ENCODE measurements at places on chromosomes 7 and 10. TPM values are rescaled to one million over a fixed set of nuclear protein-coding genes. Genes with fewer than 3 reads are reported as not detected.

- no peak overlapping the region for H3K4me3 ChIP-seq
- no peaks in the 10 kb centered on the region for H3K27me3 ChIP-seq
- H3K36me3 ChIP-seq, result peaks cover 9% of the 10 kb centered on the region
- H3K27ac ChIP-seq, result peak overlapping the region; percentile 65
Measured at GRCh38 chr7:134028853-134029252, 98.3 kb upstream of the LRGUK start.

DNA sequence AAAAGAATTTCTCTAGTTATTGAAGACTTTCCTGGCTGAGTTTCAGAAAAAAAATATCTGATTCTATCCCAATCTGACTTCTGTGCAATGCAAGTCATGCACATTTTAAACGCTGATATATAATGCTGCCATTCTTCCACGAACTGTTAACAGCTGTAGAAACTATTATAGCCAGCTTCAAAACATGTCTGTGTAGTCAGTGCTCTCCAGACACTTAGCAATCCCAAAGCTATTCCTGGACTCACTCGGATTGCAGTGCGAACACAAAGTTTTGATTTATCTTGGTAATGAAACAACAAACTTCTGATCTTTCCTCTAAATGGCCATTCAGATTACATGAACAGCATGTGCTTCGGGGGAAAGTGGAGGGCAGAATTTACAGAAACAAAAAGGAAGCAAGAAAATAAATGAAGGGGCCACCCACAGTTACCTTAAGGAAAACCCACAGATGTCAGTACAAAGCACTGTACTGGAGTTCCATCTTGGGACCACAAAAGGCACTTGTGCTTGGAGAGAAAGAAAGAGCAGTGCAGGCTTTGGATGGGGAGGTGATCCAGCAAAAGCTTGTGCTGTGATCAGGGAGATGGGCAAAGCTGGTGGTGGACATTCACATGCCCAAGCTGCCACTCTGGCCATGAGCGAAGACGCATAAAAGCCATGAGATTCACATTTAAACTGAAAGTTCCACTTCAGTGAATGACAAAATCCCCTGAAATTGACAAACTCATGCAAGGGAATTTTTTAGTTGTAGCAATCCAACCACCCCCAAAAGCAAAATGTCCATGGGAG, 32.1 kb upstream of the ADO start:
- H3K4me1 ChIP-seq, result peaks cover 30% of the 10 kb centered on the region
- no peak overlapping the region for H3K27ac ChIP-seq
- no peaks in the 10 kb centered on the region for H3K36me3 ChIP-seq
- no peak for DNase-seq

GRCh38 chr10:110353244-110354119, 48.8 kb upstream of the SMNDC1 start:
- peaks cover 20% of the 10 kb centered on the region for H3K4me1 ChIP-seq
- no peaks in the 10 kb centered on the region for H3K27me3 ChIP-seq
- no peaks in the 10 kb centered on the region for H3K36me3 ChIP-seq

- no peak overlapping the region for H3K4me3 ChIP-seq
- no peak for DNase-seq
- no peaks in the 10 kb centered on the region for H3K36me3 ChIP-seq
- H3K27ac ChIP-seq, result no peak overlapping the region
Measured at GRCh38 chr10:77774940-77775391, 137.4 kb upstream of the KCNMA1 start.

GRCh38 chr7:129053938-129054437, 923 bp downstream of the TNPO3 start:
- peak overlapping the region; percentile 100 for H3K27ac ChIP-seq
- H3K4me1 ChIP-seq, result peaks cover 26% of the 10 kb centered on the region
- peak overlapping the region; percentile 83 for H3K4me3 ChIP-seq
- no peak for DNase-seq

Gene CRYGN
- 0.59 TPM for total RNA-seq

- 0 out of 2 replicates have a peak overlapping the region, but pooled peaks have one; percentile 5 for H3K4me3 ChIP-seq
- H3K27me3 ChIP-seq, result no peaks in the 10 kb centered on the region
- H3K4me1 ChIP-seq, result peaks cover 38% of the 10 kb centered on the region
- no peaks in the 10 kb centered on the region for H3K36me3 ChIP-seq
- H3K27ac ChIP-seq, result peak overlapping the region; percentile 66
Measured at GRCh38 chr7:105849122-105849855, 27.1 kb downstream of the ATXN7L1 start.

- peak; percentile 32 for DNase-seq
- no peak overlapping the region for H3K27ac ChIP-seq
- no peaks in the 10 kb centered on the region for H3K36me3 ChIP-seq
- no peaks in the 10 kb centered on the region for H3K27me3 ChIP-seq
- H3K4me1 ChIP-seq, result peaks cover 28% of the 10 kb centered on the region
- no peak overlapping the region for H3K4me3 ChIP-seq
Measured at GRCh38 chr7:77351539-77352004, 64.6 kb downstream of the GSAP start.

Gene KIF5B
- 81.8 TPM for total RNA-seq

Gene CCDC172
- total RNA-seq, result 3.8 TPM

DNA sequence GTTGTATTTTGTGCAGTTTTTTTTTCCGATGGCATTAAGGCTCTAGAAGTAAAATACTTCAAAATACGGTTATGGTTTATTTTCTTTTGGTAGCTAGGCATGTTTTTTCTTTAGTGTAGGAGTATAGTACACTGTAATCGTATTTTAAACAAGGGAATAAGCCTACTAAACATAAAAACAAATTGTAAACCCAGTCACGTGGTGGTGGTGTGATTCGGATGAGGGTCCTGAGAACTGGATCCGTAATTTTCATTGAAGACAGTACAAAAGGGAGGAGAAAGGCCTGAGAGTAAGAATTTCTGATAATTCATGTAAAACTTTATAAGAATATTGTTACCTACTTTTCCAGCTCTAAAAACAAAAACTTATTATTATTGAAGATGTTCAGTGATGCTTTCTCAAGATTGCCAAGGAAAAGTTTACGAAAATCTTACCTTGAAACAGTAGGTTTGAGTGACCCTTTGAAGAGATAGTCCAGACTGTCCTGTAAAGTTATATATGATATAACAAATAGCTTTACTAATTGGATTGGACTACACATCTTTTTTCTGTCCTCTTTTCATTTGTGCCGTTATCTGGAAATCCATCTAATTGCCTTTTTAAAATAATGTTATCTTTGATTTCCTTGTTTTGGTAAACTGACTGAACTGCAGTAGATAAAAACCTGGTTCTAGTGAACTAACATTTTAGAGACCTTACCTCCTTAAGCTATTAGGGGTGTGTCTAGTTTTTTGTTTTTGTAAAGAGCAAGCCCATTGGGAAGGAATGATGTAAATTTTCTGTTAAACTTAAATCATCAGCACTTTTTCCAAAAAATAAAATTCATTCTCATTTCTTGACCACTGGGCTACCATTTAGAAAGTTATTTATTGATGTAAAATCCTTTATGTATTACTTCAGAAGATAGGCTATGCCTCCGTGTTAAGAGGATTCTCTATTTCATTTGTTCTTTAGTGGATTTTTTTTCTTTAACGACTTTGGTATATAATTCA, 1.0 kb upstream of the PBLD start:
- no peak for DNase-seq
- peaks cover 32% of the 10 kb centered on the region for H3K4me1 ChIP-seq
- no peaks in the 10 kb centered on the region for H3K27me3 ChIP-seq
- H3K27ac ChIP-seq, result no peak overlapping the region

Gene MMD2
- 0.38 TPM for total RNA-seq

Gene PAPOLB
- total RNA-seq, result 0.42 TPM

DNA sequence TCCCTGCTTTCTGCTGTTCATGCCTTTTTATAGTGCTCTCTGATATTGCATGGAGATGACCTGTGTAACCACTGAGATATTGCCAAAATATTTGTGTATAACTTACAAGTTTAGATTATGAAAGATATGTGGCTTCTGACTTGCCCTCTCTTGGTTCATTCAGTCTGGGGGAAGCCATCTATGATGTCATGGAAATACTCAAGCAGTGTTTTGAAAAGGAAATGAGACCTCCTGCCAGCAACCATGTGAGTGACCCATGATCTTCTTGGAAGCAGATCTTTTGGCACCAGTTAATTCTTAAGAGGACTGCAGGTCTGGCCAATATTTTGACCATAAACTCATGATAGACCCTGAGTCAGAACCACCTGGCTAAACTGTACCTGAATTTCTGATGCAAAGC, 183.0 kb downstream of the THSD7A start:
- no peak overlapping the region for H3K27ac ChIP-seq
- no peaks in the 10 kb centered on the region for H3K36me3 ChIP-seq

- no peak overlapping the region for H3K27ac ChIP-seq
- no peaks in the 10 kb centered on the region for H3K4me1 ChIP-seq
- no peaks in the 10 kb centered on the region for H3K36me3 ChIP-seq
- H3K4me3 ChIP-seq, result no peak overlapping the region
- no peak for DNase-seq
Measured at GRCh38 chr7:113285411-113285810, 167.1 kb upstream of the SMIM30 start.

Gene PDE6C
- total RNA-seq, result not detected

DNA sequence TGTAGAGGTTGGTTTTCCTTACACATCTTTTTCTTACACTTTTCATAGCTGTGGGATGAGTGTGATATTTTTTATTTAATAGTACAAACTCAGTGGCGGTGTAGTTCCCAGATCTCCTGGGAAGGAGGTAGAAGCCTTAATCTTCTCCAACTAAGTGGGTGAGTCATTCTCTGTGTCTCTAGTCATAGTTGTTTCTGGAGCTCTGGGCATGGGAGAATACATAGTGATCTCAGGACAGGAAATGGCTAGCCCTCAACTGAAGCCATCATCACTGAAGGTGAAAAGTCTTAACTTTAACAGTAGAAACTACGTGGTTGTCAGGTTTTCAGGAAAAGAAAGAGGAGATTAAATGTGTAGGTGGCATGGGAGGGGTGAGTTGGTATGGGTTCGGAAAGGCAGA, 319.4 kb upstream of the FZD8 start:
- no peak for DNase-seq
- peaks cover 16% of the 10 kb centered on the region for H3K27me3 ChIP-seq
- H3K4me3 ChIP-seq, result no peak overlapping the region
- H3K4me1 ChIP-seq, result peaks cover 9% of the 10 kb centered on the region
- no peaks in the 10 kb centered on the region for H3K36me3 ChIP-seq
- no peak overlapping the region for H3K27ac ChIP-seq

- DNase-seq, result peak; percentile 33
- H3K36me3 ChIP-seq, result no peaks in the 10 kb centered on the region
- H3K27me3 ChIP-seq, result no peaks in the 10 kb centered on the region
- no peak overlapping the region for H3K4me3 ChIP-seq
Measured at GRCh38 chr10:18689498-18689897, 30.3 kb downstream of the ARL5B start.

DNA sequence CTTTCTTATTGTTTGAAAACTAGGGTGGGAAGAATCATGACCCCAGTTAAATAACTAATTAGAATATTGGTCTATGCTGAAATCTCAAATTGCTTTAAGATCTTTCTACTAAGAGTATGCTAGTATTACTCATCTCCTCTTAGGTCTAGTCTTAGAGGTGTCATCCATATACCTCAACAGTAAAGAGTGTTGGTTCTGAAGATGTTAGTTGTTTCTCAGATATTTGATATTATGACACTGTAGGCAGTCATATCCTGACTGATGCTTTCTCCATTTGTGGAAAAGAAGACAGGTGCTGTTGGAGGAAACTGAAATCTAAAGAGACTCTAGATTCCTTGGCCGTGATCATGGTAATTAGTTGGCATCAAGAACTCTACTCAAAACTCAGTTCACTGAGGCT, 21.2 kb downstream of the BPGM start:
- peaks cover 12% of the 10 kb centered on the region for H3K4me1 ChIP-seq
- no peak overlapping the region for H3K4me3 ChIP-seq
- H3K36me3 ChIP-seq, result no peaks in the 10 kb centered on the region
- H3K27ac ChIP-seq, result no peak overlapping the region

DNA sequence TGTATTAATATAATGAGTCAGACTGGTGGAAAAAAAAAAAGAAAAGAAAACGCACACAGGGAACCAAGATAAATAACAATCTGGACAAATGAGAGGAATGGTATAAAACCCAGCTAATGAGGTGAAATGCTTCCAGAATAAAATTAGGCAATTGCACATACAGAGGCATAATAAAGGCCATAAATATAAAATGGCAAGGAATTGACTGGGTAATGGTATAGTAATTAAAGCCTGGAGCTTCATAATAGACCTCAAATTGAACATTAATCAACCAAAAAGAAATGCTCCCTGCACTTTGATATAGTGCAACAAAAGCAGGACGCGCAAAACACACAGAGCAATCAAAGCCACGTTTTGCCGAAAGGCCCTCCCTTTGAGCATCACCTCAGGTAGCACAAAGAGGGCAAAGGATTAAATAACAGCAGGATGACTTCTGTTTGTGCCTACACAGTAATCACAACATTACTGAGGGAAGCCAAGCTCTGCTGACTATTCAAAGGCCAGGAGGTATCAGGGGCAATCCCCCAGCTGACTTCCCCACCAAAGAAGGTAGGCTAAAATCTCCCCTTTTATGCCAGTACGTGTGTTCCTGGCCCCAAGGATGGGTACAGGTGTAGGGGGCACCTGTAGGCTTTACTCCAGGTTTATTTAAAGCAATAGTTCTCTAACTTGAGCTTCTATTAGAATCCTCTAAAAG, 343.7 kb downstream of the ELMO1 start:
- H3K4me1 ChIP-seq, result no peaks in the 10 kb centered on the region
- DNase-seq, result no peak
- no peak overlapping the region for H3K27ac ChIP-seq
- H3K4me3 ChIP-seq, result no peak overlapping the region

Gene SOSTDC1
- total RNA-seq, result 0.70 TPM

DNA sequence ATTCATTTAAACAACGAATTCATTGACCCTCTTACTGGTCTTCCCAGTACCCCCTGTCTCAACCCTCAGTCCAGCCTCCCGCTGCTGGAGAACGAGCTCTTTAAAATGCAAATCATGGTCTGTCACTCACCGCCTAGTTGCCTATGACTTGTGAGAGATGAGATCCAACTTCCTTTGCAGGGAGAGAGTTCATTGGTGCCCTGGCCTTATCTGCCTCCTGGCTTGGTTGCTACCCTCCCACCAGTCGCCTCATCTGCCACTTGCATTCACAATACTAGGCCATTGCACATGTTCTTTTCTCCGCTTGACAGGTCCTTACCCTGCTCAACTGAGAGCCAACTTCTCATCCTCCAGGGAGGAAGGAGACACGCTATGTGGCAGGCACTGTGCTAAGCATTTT, 54.0 kb upstream of the MXI1 start:
- H3K36me3 ChIP-seq, result no peaks in the 10 kb centered on the region
- H3K4me3 ChIP-seq, result no peak overlapping the region
- DNase-seq, result no peak
- H3K27me3 ChIP-seq, result peaks cover 24% of the 10 kb centered on the region
- H3K27ac ChIP-seq, result no peak overlapping the region

GRCh38 chr10:69130251-69130650, 6.3 kb downstream of the VPS26A start:
- no peaks in the 10 kb centered on the region for H3K36me3 ChIP-seq
- DNase-seq, result no peak
- H3K4me1 ChIP-seq, result peaks cover 8% of the 10 kb centered on the region
- no peaks in the 10 kb centered on the region for H3K27me3 ChIP-seq

DNA sequence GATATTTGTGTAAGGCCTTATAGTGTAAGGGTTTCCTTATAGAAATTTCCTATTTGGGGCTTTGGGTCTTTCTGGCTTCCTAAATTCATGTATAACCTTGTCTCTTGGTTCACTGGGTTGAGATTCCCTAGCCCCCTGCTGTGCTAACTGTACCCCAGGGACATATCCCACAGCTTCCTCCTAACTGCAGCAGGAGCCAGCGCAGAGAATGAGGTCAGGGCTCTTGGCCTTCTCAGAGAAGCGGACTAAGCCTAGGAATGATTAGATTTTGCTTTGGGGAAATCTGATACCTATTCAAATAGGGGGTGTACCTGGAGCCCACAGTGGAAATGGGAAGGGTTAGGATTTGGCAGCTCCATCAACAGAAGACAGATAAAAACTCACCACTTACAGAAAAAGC, 138.1 kb upstream of the EFCAB10 start:
- H3K4me1 ChIP-seq, result peaks cover 33% of the 10 kb centered on the region
- no peak overlapping the region for H3K4me3 ChIP-seq
- H3K36me3 ChIP-seq, result 0 out of 2 replicates have a peak, but pooled peaks cover 2% of the 10 kb centered on the region
- DNase-seq, result peak; percentile 35
- H3K27me3 ChIP-seq, result no peaks in the 10 kb centered on the region
